NCI-H69 (cell line): ENCODE measurements at places on chromosomes 2 and 18.

DNA sequence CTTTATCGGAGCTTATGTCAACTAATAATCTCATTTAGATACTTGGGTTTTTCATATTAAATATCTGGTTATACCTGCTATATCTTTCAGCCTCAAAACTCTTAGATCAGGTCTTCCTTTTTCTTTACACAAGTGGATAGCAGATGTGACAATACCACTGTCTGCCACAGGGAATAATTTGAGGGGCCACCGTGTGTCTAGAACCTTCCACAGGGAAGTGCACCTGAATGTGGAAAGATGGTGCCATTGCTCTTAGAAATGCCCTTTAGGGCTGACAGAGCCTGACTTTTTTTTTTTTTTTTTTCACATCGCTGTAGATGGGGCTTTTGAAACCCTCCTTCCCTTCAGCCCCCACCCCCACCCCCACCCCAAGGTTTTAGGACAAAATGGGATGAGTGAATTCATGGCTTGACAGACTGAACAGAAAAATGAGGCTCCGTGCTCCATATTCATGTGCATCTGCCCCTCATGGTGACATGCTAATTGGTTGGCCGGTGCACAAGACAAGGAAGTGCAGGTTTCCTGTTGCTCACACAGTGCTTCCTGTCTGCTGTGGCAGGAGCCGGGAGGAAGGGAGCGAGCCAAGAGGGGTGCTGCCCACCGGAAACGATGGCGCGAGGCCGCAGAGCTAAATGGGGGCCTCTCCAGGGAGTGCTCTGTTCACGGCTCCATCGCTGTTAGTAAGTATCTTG lies 246.0 kb downstream of the LDLRAD4 start:
- peak; percentile 24 for DNase-seq

DNA sequence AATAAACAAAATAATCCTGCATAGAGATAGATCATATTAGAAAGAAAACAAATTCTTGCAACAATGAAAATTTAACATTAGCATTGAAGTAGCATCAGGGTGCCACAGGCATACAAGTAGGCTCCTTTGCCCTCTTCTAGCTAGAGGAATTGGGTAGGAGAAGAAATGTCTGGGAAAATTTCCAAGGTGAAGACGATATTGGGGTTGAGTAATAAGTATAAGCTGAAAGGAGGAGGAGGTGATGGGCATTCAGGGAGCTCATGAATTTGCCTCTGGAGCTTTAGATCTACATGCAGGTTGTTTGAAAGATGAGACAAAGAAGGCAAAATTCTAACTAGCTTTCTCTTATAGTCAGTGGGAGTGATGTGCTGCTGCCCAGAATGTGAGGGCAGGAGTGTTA lies 504.9 kb downstream of the CCDC85A start:
- DNase-seq: no peak

DNA sequence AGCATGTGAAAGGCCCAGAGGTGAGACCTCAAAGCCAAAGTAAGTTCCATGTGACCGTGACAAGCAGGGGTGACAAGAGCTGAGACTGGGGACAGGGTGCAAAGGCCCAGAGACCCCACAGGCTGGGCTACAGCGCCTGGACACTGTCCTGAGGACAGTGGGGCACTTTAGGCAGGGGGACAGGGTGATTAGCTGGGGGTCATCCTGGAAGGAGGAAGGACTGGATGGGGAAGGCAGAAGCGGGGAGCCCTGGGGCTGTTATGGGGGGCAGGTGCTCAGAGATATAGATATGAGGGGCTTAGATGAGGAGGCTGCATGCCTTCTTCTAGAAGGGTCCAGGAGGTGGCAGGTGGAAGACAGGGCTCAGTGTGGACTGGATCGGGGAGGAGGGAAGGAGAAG lies 31.5 kb downstream of the KIF1A start:
- no peak for DNase-seq

DNA sequence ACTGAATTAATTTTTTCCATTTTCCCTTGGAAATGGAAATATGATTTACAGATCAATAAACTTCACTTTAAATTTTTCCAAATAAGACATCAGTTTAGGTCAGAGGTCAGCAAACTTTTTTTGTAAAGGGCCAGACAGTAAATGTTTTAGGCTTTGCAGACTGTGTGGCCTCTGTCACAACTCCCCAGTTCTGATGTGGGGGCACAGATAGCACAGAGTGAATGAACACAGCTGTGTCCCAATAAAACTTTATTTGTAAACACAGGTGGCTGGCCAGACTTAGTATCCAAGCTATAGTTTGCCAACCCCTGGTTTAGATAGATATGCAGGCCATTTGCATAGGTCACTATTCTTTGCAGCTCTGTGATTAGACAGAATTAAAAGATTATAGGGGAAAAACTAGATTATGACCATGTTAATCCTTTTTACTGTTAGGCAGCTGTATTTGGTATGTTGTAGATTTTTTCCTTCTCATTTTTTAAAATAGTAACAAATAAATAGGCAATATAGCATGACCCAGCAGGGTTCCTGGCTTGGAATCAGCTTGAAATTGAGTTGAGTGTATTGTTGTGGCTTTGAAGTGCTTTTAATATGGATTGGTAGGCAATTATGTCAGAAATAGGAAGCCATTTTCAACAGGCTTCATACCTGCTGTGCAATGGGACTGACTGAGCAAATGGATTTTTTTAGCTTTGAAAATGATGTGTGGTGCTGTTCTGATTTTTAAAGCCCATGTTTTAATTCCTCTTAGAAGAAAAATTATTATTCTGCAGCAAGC lies 59.7 kb downstream of the WDSUB1 start:
- DNase-seq: peak; percentile 64

GRCh38 chr2:191636586-191636985 lies 41.4 kb upstream of the NABP1 start:
- no peak for DNase-seq

- DNase-seq: no peak
Measured at GRCh38 chr18:54140641-54141040, 83.8 kb downstream of the MBD2 start.

DNA sequence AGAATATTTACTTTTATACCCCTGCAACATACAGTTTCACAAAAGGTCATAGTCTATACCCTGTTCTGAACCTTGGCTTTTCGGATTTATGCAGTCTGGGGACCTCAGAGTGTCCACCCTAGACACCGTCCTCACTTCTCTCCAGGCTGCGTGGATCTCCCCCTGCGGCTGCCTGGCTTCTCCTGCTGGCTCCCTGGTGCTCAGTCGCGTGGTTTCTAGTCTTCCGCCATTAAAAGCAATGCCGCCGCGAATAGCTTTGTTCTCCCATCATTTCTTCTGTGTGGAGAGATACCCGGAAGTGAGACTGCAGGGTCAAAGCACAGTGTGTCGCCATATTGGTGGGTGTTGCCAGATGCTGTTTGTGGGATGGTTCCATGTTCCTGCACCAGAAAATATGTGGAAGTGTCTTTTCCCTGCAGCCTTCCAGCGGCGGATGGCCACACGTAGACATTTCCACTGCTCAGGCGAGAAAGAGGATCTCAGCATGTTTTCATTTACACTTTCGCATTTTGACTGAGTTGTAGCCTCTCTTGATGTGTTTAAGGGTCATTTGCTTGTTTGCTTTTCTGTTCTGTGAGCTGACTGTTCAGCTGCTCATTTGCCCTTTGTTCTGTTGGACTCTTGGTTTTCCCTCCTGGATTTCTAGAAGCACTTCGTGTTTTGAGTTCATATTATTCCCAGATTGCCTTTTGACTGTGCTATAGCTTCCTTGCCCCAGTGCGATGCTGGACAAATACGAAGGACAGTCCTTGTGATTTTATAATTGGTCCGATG lies 22.9 kb upstream of the ASB1 start:
- DNase-seq: no peak
